Mammary epithelial cell (primary cell): ENCODE measurements at places on chromosomes 4 and X.

DNA sequence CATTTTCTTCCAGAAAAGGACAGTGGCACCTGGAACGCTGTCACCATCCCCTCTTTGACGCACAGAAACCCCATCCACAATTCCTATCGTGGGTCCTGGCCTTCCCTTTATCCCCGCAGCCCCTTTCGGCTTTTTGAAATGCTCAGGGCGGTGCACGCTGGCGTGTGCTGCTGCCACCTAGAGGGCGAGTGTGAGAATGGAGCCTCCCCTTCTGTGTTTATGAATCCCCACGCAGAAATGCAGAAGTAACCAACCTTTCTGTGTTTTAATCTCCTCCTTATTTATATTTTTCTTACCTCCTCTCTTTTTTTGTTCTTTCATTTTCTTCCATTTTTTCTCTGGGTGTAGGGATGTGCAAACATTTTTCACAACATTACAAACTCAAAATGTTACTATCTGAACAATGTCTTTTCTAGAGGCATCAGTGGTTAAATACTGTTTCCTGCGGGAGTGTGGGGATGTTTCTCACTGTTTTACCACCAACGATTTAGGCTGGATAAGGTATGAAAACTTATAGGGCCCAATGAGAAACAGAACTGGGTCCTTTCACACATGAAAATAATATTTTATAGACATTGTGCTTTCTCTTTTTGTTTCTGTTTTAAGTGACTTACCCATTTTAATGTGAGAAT is 50.0 kb downstream of the TMA16 start:
- no peak for DNase-seq

DNA sequence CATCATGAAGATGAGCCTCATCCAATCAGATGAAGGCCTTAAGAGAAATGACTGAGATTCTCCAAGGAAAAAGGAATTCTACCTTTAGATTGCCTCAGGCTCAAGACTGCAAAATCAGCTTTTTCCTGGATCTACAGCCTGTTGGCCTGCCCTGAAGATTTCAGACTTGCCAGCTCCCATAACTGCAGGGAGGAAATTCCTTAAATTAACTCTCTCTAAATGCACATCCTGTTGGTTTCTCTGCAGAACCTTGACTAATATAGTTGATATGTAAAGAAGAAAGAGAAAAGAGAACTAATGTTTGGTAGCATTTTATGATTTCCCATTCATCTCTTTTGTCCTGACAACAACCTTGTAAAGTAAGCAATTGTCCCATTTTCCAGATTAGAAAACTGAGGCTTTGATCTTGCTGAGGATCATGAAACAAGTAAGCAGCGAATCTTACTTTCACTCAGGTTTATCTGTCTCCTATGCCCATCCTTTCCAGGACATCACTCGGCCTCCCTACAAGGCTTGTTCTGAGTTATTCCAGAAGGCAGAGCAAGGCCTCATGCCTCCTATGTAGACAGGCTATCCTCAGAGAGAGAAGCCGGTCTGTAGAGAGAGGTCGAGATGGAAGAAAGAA is 115.0 kb upstream of the LDB2 start:
- no peak for DNase-seq

DNA sequence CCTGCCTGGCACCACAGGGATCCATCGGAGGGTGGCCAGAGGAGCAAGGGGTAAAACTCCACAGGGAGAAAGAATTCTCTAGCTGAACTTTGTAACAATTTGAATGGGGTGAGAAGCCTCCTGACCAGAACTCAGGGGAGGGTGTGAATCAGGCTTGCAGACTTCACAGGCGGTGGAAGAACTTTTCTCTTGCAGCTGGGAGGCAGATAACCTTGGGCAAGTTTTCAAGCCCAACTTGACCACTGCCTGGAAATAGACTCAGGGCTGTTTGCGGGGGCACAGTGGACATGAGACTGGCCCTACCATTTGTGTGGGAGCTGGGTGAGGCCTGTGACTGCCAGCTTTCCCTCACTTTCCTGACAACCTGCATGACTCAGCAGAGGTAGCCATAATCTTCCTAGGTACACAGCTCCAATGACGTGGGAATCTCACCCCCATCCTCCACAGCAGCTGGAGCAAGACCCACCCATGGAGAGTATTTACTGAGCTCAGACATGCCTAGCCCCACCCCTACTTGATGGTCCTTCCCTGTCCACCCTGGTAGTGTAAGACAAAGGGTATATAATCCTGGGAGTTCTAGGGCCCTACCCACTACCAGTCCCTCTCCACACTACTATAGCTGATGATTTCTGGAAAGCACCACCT is 210.0 kb upstream of the AGTR2 start:
- peak; percentile 65 for DNase-seq

GRCh38 chr4:101824500-101824899 is 34.0 kb downstream of the BANK1 start:
- no peak for DNase-seq

DNA sequence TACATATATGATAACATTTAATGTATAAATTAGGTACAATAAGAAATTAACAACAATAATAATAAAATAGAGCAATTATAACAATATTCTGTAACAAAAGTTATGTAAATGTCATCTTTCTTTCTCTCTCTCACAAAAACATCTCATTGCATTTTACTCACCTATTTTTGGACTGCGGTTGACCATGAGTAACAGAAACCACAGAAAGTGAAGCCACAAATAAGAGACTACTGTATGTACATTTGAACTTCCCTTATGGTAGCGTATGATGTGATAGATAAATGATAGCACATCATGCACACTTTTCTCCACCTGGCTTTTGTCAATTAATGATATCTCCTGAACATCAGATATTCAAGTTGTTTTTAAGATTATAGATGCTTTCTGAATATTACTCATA is 80.5 kb downstream of the HNRNPD start:
- DNase-seq, result peak; percentile 33

GRCh38 chr4:74098427-74098994 is 484 bp downstream of the CXCL2 start:
- DNase-seq, result no peak

GRCh38 chr4:142406917-142407501 is 439.1 kb downstream of the INPP4B start:
- no peak for DNase-seq
